NCI-H1105 (cell line): ENCODE measurements at places on chromosomes 5 and 9.

DNA sequence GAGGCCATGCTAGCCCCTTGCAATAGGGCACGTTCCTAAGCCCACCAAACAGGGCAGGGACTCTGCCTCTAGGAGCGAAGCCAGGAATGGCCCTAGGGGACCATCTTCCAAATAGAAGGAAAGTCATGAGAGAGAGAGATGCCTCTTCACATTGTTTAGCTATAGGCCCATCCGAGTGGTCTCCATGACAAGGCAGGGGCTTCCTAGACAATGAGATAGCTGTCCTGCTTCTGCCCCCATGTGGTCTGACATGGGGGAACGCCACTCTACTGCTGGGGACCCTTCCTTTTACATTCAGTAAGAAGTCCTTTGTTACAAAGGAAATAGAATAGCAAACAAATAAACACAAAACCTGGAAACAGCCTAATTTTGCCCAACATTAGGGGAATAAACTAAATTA, 17.9 kb upstream of the KIF4B start:
- no peak for DNase-seq

- peak; percentile 55 for DNase-seq
Measured at GRCh38 chr9:90834828-90835595, 33.4 kb downstream of the SYK start.

DNA sequence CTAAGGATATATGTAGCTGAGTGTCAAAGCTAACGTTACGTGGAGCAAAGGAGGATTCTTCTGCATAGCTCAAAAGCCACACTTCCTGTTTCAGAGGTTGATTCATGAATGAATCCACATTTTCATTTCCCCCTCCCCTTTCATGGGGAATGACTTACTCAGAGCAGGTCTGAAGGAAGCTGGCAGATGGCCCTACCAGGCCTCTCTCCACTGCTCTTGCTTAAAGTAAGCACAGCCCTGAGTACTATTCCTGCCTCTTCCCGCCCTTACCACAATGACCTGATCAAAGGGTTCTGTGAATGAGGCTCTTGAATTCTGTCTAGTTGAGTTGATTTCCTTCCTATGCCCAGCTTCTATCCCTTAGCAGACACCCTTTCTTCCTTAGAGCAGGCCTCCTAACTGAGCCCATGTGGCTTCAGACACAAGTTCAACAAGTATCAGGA, 6.3 kb downstream of the IGIP start:
- DNase-seq = no peak

GRCh38 chr9:89941875-89942274, 337.1 kb downstream of the GADD45G start:
- peak; percentile 15 for DNase-seq

DNA sequence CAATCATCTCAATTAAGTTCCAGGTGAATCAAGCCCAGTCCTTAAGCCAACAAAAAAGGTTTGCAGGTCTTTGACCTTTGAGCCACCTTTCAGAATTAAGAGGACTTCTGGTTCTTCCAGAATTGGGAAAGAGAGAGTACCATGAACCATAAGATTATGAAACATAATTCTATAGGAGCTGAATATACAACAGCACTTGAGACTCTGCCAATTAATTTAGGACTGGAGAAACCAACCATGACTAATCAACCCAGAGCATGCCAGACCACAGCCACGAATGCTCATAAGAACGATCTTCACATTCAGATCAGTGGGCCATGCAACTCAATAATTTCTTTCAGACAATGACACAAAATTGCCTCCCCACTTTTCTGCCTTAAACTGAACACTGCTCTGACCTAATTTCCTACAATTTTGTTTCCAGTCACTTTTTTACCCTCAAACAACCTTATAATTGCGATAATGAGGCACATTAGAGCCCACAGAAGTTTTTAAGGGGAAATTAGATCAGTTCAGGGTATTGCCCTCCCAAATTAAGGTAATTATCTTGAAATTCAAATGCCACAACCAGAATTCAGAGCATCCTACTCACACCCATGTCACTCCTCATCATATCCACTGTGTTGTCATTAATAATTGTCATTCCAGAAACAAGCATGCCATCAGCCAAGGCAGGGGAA, 213.4 kb downstream of the ATPSCKMT start:
- no peak for DNase-seq

DNA sequence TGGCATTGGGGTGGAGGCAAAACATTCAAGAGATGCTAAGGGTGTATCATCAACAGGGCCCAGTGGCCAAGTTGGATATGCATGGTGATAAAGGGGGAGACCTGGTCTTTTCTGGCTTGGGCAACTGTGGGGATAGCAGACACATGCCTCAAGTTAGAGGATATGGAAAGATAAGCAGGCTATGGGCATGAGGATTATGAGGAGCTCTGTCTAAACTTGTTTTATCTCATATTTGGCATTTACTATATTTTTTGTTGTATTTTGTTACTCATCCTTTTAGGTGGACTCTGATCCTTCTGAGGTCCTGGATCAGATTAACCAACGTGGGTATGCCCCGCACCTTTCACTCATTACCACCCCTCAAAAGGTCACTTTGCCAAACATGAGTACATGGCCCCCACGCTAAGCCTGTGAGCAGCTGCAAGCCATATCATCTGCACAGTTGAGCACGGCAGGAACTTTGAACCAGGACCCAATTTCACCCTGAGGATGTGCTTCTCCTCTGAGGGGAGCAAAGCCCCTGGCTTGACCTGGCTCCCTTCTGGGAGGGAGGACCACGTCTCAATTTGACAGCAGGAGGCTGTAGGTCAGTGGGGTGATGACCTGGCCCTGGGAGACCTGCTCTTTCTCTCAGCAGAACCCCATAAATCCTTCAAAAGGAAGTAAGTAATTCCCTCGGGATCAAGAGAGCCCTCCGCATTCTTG, 71.1 kb upstream of the CD180 start:
- no peak for DNase-seq

GRCh38 chr5:171418316-171418981, 998 bp upstream of the FGF18 start:
- peak; percentile 40 for DNase-seq

DNA sequence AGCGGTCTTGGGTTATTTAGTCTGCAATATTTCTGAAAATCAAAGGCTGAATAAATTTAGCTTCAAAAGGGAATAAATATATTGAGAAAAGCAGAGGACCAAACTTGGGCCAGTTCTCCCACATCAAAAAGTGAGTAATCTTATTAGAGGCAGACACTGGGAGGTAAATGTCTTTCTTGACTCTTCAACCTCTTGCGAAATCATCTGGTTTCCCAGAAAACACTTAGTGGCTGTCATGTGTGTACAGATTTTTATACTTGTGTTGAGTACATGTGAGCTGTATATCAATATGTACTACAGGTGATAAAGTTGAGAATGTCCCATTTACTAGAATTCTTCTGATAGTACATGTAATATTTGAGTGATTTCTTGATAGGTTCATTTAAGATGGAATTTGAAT, 454.9 kb downstream of the PRR16 start:
- no peak for DNase-seq

DNA sequence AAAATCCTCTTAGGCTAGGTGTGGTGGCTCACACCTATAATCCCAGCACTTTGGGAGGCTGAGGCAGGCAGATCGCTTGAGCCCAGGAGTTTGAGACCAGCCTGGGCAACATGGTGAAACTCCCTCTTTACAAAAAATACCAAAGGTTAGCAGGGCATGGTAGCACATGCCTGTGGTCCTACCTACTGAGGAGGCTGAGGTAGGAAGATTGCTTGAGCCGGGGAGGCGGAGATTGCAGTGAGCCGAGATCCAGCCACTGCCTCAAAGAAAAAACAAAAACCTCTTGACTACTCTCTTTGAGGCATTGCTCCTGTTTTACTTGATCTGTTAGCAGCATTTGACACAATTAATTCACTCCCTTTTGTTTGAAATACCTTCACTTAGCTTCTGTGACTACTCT, 20.7 kb downstream of the KIF2A start:
- DNase-seq = no peak

DNA sequence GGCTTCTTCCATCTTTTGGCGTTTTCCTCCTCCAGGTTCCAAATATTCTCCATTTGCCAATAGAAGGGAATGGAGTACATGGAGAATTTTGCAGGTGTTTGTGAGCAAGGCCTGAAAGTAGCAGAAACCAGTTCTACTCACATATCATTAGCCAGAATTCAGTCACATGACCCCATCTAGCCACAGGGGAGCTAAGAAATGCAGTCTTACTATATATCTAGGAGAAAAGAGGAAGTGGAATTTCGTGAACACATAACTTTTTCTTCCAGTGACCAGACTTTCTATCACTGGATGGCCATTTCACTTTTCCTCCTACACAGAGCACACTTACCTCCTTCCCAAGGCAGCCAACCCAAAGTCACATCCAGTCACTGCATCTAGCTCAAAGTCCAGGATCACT, 55.1 kb downstream of the LOX start:
- no peak for DNase-seq

GRCh38 chr9:131402738-131403492, 9.0 kb downstream of the PRRC2B start:
- DNase-seq = no peak

DNA sequence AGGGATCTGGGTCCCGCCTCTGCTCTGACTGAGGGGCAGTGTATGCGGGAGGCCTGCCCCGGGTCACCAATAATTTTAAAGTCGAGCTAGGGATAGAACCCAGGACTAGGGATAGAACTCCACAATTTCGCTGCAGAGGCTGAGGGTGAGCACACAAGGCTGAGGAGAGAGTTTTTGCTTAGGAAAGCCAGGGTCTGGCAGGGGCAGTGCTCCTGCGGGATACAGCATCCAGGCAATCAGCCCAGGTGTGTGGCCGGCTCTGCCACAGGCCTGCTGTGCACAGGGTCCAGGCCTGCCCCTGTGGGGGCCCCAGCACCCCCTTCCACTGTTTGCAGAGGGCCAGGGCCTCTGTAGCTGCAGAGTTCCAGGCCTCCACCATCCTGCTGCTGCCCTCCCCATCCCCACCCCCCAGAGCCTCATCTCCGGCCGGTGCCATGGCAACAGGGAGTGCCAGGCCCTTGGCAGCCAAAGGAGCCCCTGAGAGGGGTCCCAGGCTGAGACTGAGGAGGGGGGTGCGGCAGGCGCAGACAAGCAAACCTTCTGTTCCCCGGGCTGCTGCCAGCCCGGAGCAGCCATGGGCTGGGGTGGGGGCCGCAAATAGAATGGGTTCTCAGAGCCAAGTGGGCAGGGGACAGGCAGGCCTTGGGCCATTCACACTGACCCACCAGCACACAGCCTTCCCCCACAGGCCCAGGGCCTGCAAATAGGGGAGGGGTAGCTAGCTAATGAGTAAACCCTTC, 8.6 kb downstream of the PDGFRB start:
- no peak for DNase-seq

DNA sequence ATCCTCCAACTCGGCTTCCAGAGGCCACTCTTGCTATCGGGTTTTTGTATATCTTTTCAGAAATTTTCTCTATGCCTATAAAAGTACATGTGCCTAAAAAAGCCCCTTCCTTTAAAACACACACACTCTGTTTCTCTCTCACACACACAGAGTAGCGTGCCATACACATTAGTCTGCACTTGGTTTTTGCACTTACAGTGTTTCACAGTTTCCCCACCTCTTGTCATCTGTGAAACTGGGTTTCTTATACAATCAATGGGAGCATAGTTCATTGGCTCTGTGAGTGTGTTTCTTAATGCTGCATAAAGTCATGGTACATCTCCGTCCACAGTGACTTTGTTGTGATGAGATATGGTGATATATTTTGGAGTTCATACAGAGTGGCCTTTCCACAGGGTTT, 664 bp upstream of the IGFBPL1 start:
- DNase-seq = no peak

DNA sequence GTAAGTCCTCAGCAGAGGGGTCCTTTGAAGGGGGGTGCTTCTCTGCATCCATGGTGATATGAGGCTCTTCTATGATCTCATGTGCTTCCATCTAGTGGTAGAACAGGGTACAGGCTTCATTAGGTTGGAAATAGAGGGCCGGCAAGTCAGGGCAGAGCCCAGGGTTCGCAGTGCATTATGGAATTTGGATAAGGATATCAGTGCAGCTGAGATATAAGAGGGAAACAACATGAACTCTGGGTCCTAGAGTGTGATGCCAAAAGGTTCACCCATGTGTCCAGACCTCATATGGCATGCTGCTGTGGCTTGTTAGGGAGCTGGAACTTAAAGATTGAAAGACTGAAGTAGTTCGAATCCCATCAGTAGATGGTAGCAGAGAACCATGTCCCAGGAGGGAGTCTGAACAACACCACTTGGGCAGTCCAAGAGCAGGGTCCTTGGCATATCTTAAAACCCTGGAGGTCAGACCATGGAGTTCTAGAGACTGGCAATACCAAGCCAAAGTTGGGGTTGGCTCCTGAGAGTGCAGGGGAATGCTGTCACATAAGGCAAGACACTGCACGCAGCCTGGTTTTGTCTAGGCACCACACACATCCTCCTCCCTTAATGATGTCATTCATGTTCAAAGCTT, 2.3 kb downstream of the FAM221B start:
- DNase-seq = peak; percentile 56

DNA sequence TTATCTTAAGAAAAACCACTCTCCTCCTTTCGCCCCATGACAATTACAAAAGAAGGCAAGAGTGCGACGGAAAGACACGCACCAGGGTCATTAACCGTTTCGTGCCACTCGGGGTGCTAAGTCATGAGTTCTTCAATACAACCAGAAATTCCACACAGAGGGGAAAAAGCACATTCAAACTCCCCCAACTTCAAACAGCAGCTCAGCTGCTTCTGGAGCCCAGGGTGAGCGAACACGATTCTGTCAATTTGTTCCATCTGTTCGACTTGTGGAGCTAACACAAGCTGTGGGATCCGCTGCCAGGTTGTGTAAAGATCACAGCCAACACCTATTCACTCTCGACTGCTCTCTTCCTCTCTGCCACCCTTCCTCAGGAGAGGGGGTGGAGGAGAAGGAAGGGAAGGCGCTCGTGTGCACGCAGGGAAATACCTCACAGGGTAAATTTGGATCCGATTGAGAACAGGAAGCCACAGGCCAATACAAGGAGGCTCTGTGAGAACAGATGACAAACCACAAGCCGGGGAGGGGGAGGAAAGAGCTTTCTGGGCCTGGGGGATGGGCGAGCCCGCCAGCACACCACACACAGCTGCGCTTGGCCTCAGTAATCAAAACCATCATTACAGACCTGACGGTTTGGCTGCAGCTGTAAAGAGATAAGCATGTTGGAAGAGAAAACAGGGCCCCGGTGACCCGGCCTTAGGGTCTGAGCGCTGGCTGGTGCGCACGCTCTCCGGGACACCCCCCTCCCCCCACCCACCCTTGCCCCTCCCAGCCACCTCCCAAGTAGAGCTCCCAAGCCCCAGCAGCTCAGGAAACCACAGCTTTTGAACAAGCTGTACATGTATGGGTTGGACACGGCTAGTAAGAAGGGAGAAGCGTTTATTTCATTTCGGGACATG, 54.3 kb downstream of the PTCH1 start:
- DNase-seq = peak; percentile 59

- no peak for DNase-seq
Measured at GRCh38 chr9:69109152-69109551, 64.9 kb upstream of the TJP2 start.

- no peak for DNase-seq
Measured at GRCh38 chr9:120839146-120839545, 3.6 kb downstream of the PSMD5 start.

DNA sequence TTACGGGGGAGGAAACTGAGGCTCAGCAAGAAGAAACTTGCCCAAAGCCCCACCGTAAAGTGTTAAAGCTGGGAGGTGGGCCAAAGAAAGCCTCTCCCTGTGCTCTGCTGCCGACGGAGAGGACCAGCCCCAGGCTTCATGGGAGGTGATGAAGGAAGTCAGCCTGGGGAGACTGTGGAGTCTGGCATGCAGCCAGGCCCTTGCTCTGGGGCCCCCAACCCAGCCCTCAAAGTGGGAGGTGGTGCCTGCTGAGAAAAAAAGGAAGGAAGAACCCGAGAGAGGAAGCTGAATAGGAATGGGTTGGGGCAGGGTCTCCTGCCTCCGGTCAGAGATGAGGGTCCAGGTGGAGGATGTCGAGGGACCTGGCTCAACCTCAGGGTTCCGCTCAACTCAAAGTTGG, 3.8 kb downstream of the RNF44 start:
- DNase-seq = no peak
